ENCODE measurements at places on chromosomes 2 and 18.

GRCh38 chr2:99430614-99431291 lies 59.1 kb downstream of the REV1 start:
- H3K36me3 ChIP-seq: no peaks in the 10 kb centered on the region
- DNase-seq: no peak
- no peak overlapping the region for H3K4me3 ChIP-seq
- H3K27ac ChIP-seq: no peak overlapping the region

DNA sequence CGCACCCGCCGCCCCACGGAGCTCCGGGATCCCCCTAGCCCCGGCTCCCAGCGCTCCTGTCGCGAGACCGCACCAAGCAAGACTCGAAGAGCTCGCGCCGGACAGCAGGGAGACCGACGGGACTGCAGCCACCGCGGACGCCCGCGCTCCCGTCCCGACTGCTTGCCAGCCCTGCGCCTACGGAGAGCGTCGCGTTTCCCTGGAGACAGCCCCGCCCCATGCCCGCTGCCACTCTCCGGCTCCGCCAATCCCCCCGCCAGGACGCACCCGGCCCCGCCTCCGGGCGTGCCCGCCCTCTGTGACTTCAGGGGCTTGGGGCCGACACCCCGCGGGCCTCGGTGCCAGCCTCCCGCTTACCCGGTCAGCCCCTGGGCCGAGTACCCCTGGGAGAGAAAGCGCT lies at the start of gene ANKMY1:
Gene ANKMY1 (minus strand): TSS at position 181 of the 400 bp plus-strand sequence. CDS start 653 bp downstream, outside the sequence.
- H3K4me3 ChIP-seq: peak within 1 kb of the TSS; percentile 31
- DNase-seq: peak; percentile 60
- H3K4me1 ChIP-seq: peaks cover 19% of the 10 kb centered on the region
- no peaks in the 10 kb centered on the region for H3K36me3 ChIP-seq
- no peaks in the 10 kb centered on the region for H3K27me3 ChIP-seq

GRCh38 chr2:216350214-216350791 lies 22.0 kb downstream of the MARCHF4 start:
- no peak overlapping the region for H3K4me3 ChIP-seq
- H3K27me3 ChIP-seq: no peaks in the 10 kb centered on the region
- no peak for DNase-seq
- H3K36me3 ChIP-seq: no peaks in the 10 kb centered on the region
- H3K27ac ChIP-seq: no peak overlapping the region
- H3K4me1 ChIP-seq: no peaks in the 10 kb centered on the region

GRCh38 chr18:67574749-67575148 lies 58.2 kb upstream of the DSEL start:
- H3K27ac ChIP-seq: no peak overlapping the region
- no peaks in the 10 kb centered on the region for H3K36me3 ChIP-seq
- DNase-seq: no peak
- H3K27me3 ChIP-seq: no peaks in the 10 kb centered on the region
- no peak overlapping the region for H3K4me3 ChIP-seq
- H3K4me1 ChIP-seq: no peaks in the 10 kb centered on the region

DNA sequence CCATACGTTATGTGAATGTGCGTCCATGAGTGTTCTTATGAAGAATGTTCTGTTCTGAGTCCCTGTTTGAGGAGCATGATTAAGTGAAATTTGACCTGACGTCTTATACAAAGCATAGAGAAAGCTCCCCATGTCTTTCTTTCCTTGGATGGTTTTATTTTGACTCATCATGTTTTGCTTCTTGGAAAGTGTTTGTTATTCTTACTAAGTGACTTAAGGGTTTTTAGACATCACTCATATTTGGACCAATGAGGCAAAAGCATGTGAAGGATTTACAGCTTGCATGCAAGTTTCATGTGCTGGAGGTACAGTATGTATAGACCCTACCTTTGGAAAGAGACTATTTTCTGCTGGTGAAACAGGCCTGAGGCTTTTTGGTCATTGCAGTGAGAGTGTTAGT lies 33.5 kb upstream of the ZEB2 start:
- no peak for DNase-seq
- no peak overlapping the region for H3K4me3 ChIP-seq
- H3K36me3 ChIP-seq: no peaks in the 10 kb centered on the region
- no peak overlapping the region for H3K27ac ChIP-seq
- no peaks in the 10 kb centered on the region for H3K4me1 ChIP-seq

DNA sequence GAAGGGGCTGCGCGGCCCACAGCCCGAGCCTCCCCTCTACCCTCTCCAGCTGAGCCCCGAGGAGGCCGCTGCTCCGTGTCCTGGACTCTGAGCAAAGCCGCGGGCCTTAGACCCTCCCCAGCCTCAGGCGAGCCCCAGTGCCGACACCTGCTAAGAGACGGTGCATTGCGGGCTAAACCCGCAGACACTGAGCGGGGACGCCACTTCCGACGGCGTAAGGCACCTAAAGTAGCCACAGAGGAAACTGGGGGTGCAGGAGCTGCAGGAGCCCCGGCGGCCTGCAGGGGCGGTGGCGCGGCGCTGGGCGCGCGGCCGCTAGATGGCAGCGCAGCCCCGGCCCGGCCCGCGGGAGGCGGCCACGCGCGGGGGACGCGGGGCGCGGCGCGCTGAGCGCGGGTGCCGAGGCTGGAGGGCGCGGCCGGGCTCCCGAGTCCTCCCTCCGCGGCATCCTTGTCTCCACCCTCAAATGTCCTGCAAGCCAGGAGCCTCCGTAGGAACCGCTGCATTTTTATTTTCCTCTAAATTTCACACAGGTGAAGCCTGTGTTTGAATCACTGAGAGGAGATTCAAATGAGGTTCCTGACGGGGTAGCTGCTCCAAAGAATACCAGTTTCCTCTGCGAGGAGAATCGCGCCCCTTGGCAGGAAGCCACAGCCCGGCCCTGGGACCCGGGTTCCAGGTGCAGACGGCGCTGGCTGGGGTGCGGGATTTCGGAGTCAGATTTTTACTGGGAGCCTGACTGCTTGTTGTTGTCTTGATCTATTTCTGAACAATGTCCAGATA lies 650.5 kb downstream of the GALR1 start:
- DNase-seq: peak; percentile 71
- H3K36me3 ChIP-seq: no peaks in the 10 kb centered on the region
- H3K4me3 ChIP-seq: no peak overlapping the region
- peaks cover 2% of the 10 kb centered on the region for H3K4me1 ChIP-seq
- no peaks in the 10 kb centered on the region for H3K27me3 ChIP-seq
- H3K27ac ChIP-seq: no peak overlapping the region

GRCh38 chr2:144198116-144198515 lies 321.8 kb downstream of the ZEB2 start:
- peaks cover 5% of the 10 kb centered on the region for H3K4me1 ChIP-seq
- DNase-seq: no peak
- H3K27me3 ChIP-seq: no peaks in the 10 kb centered on the region

DNA sequence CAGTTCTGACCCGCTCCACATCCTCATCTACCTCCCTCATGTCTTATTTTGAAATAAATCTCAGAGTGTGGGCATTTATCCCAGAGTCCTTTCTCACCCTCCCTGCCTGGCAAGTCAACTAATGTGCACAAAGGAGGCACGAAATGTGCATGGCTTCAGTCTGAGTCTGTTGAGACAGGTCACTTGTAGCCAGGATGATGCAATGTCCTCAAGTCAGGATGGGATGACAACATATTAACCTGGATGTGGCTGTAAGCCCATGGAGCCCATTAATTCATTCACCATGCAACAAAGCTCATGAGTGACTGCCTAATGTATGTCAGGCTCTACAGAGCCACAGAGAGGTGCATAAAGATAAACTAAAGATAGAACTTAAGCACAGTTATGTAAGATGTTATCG lies 34.5 kb downstream of the KCNG3 start:
- H3K27ac ChIP-seq: no peak overlapping the region
- no peak for DNase-seq
- no peaks in the 10 kb centered on the region for H3K27me3 ChIP-seq
- no peaks in the 10 kb centered on the region for H3K4me1 ChIP-seq

DNA sequence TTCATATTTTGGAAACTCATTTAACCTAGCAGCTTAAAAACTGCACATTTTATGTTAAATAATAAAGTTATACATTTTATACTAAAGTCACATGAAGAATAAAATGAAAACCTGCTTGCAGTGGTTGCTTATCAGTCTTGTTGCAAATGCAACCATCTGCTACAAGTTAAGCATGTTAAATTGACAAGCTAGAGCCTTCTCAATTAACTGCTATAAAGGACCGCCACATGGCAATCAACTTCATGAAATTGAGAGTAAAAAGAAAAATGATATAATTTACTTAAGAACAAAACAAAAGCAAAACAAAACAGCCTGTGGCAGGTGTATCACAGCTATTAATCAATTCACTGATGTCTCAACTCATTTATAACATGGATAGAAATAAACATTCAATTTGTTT lies 78.7 kb downstream of the RTTN start:
- DNase-seq: no peak
- H3K4me1 ChIP-seq: no peaks in the 10 kb centered on the region
- peaks cover 4% of the 10 kb centered on the region for H3K36me3 ChIP-seq
- no peaks in the 10 kb centered on the region for H3K27me3 ChIP-seq
- no peak overlapping the region for H3K27ac ChIP-seq

- H3K27ac ChIP-seq: no peak overlapping the region
- no peak overlapping the region for H3K4me3 ChIP-seq
- H3K4me1 ChIP-seq: no peaks in the 10 kb centered on the region
These were observed 131.2 kb upstream of the SEC11C start for GRCh38 chr18:59008302-59008974.

DNA sequence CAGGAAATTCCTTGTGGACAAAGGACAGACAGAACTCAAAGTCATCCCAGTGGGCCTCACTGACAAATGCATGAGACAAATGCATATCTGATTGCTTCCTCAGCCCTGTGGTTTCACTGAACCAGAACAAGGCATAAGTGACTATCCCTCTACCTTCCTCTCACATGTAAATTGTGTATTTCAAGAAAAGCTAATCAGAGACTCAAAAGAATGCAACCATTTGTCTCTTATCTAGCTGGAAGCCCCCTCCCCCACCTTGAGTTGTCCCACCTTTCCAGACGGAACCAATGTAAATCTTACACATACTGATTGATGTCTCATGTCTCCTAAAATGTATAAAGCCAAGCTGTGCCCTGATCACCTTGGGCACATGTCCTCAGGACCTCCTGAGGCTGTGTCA lies 102.0 kb upstream of the TMEM200C start:
- no peak for DNase-seq
- H3K36me3 ChIP-seq: no peaks in the 10 kb centered on the region
- H3K4me1 ChIP-seq: no peaks in the 10 kb centered on the region
- no peak overlapping the region for H3K4me3 ChIP-seq

DNA sequence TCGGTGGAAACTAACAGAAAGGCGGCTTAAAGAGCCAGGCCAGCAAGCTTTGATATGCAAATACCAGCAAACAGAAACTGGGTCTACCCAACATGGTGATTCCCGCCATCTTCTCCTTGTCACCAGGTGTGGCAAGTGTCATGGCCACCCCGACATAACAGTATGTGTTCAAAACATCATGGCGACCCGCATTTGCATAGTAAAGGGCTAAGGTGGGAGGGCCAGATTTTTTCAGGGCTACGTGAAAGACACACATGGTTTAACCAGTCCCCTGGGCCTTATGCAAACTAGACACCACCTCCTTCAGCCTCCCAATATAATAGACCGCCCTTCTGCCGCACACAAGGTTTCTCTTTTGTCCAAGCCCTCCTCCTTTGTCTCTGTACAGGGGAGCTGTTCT lies 260.4 kb downstream of the METTL4 start:
- DNase-seq: no peak
- no peaks in the 10 kb centered on the region for H3K36me3 ChIP-seq
- H3K27ac ChIP-seq: no peak overlapping the region
- H3K27me3 ChIP-seq: no peaks in the 10 kb centered on the region

DNA sequence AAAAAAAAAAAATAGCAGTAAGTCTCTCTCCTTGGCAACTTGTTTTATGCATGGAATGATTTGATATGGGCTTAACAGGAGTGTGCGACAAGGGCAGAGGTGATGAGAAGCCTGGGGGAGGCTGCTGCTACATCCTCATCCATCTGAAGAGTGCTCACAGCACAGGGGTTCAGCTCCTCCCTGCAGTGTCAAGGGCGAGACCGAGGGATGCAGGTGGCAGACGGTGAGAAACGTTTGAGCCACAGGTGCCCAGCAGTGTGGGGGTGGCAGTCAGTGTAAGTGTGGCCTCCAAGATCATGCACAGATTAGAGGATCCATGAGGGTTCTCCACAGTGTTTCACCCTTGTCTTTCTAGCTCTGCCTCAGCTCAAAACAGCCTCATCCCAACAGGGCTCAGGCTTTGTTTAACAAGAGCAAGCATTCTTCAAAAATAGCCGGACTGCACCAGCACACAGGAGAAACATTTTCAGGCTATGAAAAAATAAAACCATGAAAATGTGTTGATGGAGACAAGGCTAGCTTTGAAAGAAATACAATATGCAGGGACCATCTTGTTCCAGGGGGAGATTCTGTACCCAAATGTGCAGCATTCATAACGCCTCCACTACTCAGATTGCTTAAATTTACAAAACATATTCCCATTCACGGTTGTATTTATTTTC lies 324.5 kb upstream of the MYT1L start:
- no peaks in the 10 kb centered on the region for H3K27me3 ChIP-seq
- no peaks in the 10 kb centered on the region for H3K4me1 ChIP-seq

GRCh38 chr2:13001408-13001807 lies 284.7 kb downstream of the TRIB2 start:
- H3K27me3 ChIP-seq: no peaks in the 10 kb centered on the region
- no peak overlapping the region for H3K4me3 ChIP-seq
- no peak overlapping the region for H3K27ac ChIP-seq
- H3K4me1 ChIP-seq: peaks cover 4% of the 10 kb centered on the region
- no peaks in the 10 kb centered on the region for H3K36me3 ChIP-seq

DNA sequence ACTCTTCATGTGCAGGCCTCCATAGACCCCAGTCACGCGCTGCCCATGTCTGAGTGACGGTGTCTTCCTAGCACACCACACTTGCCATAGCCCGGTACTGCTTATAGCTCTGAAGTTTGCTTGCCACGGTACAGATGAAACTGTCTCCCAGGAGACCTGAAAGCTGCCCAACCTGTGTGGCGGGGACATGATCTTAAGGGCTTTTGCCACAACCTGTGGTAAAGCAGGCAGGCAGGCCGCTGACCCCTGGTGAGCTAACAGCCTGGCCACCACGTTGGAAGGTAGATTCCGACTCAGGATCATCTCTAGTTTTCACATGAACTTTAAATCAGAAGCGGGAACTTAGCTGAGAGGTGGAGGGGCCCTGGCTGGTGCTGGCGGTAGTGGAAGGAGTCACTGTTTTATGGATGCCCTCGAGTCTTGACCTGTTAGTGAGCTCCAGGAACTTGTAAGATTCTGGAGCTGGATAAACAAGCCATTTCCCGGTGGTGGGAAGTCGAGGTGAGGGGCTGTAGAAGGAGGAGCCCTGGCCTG lies 153.3 kb downstream of the ZNF236 start:
- H3K4me1 ChIP-seq: peaks cover 4% of the 10 kb centered on the region
- no peak overlapping the region for H3K4me3 ChIP-seq
- H3K27me3 ChIP-seq: no peaks in the 10 kb centered on the region
- DNase-seq: no peak
- no peaks in the 10 kb centered on the region for H3K36me3 ChIP-seq
